T-helper 17 cell (primary cell): ENCODE measurements at places on chromosomes 11 and 22. TPM values are rescaled to one million over a fixed set of nuclear protein-coding genes. Genes with fewer than 3 reads are reported as not detected.

Gene OR52I1
- total RNA-seq, result not detected

Gene PLEKHB1
- 26.5 TPM for total RNA-seq

Gene CECR2
- not detected for total RNA-seq

Gene KRTAP5-8
- 0.37 TPM for total RNA-seq

Gene ME3
- 3.3 TPM for total RNA-seq

Gene GLB1L3
- total RNA-seq, result 2.0 TPM

Gene HTR3B
- not detected for total RNA-seq

Gene NAV2
- 1.3 TPM for total RNA-seq

Gene C1QTNF4
- total RNA-seq, result 1.1 TPM

Gene MYO18B
- 0.65 TPM for total RNA-seq

Gene CSTF3
- total RNA-seq, result 16.8 TPM

Gene HSPB2
- total RNA-seq, result not detected

Gene GNAZ
- total RNA-seq, result 1.4 TPM

Gene PDGFD
- total RNA-seq, result not detected
